ENCODE measurements at places on chromosomes 1 and 21. TPM values are rescaled to one million over a fixed set of nuclear protein-coding genes. Genes with fewer than 3 reads are reported as not detected.

- no peak for ATAC-seq
These were observed 126.3 kb downstream of the PLPP3 start for GRCh38 chr1:56453016-56453415.

DNA sequence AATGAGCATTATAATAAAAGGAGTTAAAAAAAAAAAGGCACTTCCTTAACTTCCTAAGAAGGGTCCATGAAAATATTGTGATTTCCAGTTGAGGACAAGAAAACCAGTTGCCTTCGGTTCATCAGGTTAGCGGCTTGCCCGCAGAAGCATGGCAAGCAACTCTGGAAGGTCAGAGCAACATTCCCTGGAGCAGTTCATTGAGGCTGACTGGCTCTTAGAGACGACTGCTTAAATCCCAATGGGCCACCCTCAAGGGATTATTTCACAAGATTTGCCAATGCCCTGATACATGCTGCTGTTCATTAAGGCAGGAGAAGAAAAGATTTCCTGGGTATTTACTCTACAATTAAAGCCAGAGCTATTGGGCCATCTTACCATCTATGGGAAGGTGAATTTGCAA lies 29.0 kb upstream of the CASQ2 start:
- ATAC-seq, result no peak

GRCh38 chr21:25708467-25709065 lies 26.1 kb downstream of the ATP5PF start:
- ATAC-seq, result no peak

DNA sequence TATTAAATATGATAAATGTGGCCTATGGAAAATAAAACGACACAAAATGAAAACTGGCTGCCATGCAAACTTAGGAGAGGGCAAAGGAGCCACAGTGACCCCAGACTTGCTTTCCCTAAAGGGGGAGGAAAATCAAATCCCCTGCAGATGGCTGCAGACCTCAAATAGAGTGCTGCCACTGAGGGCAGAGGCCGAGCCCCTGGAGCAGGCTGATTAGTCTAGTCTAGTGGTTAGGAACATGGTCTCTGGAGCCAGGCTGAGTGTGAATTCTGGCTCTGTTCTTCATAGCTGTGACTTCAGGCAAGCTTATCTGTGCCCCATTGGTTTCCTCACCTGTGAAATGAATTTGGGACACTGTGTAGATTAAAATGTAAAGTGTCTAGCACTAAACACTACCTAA lies 60.8 kb downstream of the ITPKB start:
- ATAC-seq, result no peak

DNA sequence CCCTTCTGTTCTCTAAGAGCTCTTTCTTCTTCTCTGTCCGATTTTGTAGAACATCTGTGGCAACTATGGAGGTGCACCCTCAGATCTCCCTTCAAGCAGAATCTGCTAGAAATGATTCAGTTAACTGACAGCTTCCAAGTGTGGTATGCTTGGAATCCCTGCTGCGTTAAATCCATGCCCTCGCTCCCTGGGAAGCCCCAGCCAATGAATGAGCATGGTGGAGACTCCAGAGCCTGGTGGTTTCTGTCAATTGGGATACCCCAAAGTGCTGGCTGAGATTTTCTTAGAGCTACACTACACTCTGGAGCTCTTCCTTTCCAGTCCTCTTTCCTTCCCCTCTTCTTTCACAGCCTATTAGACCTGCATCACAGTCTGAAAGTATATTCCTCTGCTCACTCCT lies 116.3 kb upstream of the C1orf21 start:
- no peak for ATAC-seq

DNA sequence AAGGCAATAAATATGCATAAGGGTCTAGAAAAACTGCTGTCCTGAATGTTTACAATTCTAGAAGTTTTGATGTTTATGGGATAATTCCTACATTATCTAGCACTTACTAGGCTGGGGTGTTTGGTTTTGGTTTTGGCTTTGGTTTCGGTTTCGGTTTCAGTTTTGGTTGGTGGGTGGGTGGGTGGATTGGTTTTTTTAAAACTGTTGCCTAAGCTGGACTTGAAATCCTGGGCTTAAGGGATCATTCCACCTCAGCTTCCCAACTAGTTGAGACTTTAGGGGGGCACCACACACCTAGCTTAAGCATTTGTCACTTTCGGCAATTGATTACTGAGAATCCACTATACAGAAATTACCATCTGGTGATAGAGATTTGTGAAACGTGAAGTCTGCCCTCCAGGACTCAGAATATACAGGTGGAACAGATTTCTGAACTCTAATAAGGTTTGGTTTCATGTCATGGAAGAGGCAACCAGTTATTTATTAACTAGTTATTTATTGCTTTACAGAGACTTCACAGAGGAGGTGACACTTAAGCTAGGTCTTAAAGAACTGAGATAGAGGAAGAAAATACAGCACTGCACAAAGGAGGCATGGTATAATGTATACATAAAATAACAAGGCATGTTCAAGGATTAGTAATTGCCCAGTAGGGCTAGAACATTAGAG lies 69.6 kb downstream of the PIK3R3 start:
- ATAC-seq, result no peak

DNA sequence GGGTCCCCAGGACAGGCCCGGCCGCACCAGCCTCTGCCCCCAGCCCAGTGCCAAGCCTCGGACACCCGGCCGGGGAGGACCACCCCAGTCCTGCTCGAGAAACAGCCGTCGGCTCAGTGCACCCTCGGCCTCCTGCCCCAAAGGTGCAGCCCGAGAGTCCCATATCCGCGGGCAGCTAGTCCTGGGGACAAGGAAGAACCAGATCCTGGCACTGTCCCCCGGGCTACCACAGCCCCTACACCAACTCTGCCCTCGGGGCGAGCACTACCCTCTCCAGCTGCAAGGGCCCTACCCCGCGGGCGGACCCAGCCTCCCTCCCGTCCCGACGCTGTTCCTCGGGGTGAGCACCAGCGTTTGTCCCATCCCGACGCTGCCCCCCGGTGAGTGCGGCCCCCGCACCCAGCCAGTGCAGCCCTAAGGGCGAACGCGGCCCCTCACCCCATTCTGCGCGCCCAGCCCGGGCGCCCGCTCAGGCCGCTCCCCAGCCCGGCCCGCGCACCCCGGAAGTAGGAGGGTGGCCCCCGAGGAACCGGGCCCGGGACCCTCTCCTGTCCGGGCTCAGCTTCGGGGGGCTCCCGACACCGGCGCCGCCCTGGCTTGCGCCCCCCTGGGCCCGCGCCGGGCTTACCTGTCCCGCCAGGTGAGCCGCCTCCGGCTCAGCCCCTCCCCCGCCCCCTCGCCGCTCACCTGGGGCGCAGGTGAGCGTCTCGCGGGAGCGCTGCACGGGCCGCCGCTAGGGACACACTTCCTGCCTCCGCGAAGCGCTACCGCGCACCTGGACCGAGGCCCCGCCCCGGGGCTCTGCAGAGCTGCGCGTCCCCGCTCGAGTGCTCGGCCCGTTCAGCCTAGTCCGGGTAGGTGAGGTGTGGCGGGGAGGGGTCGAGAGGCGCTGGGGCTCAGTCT lies at the start of gene KDF1:
Gene KDF1, minus strand, starts transcription at position 747 of the 903 bp plus-strand sequence. CDS start 8,088 bp downstream, outside the sequence.
- ATAC-seq, result peak; percentile 59

GRCh38 chr21:35833991-35834390 lies 226.3 kb downstream of the SETD4 start:
- ATAC-seq, result no peak

DNA sequence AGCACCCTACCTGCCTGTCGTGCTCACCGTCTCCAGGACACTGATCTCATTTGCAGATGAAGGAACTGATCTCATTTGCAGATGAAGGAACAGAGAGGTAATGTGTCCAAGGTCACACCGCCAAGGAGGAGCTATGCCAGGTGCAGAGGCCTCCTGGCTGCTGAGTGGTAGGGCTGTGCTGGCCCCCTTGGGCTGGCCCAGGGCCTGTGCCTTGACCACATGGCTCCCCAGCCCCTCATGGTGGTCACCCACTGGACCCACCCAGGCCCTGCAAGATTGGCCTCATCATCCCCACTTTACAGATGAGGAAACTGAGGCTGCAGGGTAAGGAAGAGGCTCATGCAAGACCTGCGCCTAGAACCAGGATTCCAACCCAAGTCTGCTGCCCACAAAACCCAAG lies 628.3 kb downstream of the MATN1 start:
- no peak for ATAC-seq

Gene LIN28A
- total RNA-seq, result 0.81 TPM

Gene PTGFR
- total RNA-seq, result 0.39 TPM

Gene NR5A2
- 1.1 TPM for total RNA-seq

Gene FMO3
- 0.32 TPM for total RNA-seq

Gene OR2M3
- 0.09 TPM for total RNA-seq

Gene IFI6
- 16.0 TPM for total RNA-seq

Gene HSF2BP
- total RNA-seq, result 0.97 TPM

Gene IVL
- total RNA-seq, result 0.26 TPM

Gene TRIM46
- 0.54 TPM for total RNA-seq

Gene DMRTA2
- total RNA-seq, result 0.19 TPM

Measured in motor neuron (in vitro differentiated cells).